ENCODE measurements at places on chromosomes 5 and 9.

DNA sequence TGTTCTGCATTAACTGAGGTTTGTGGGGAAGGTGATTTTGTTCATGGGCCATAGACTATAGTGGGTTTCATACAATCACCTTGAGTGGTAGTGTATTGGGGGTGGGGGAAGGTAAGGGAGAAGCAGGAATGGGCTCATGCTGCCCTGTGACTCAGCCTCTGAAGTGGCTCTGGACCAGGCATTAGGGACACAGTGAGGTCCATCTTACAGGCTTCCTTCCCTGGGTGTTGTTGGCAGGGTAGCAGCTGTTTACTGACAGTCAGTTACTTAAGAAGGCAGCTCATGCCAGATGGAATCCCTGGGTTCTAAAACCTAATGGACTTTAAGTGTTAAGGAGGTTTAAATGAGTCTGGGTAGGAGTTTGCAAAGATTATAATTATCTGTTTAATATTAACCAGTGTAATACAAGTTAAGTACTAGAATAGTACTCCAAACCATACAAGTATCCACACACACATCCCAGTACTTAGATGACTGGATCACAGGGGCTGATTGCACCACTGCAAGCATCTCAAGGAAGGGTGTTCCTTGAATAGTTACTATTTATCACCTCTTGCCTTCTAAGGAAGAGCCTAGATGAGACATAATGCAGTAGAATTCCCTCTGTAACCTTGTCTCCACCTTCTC is 59.3 kb downstream of the CAST start:
- no peak for DNase-seq

- no peak for DNase-seq
Measured at GRCh38 chr9:111803924-111804323, 9.2 kb upstream of the SHOC1 start.

- no peak for DNase-seq
Measured at GRCh38 chr9:84303061-84303460, 37.5 kb downstream of the SLC28A3 start.

- no peak for DNase-seq
Measured at GRCh38 chr5:176878463-176878862, 20.7 kb downstream of the HK3 start.

- DNase-seq = no peak
Measured at GRCh38 chr9:129653823-129654553, 11.5 kb upstream of the PRRX2 start.

- DNase-seq = no peak
Measured at GRCh38 chr9:36798350-36799065, 225.8 kb downstream of the MELK start.

DNA sequence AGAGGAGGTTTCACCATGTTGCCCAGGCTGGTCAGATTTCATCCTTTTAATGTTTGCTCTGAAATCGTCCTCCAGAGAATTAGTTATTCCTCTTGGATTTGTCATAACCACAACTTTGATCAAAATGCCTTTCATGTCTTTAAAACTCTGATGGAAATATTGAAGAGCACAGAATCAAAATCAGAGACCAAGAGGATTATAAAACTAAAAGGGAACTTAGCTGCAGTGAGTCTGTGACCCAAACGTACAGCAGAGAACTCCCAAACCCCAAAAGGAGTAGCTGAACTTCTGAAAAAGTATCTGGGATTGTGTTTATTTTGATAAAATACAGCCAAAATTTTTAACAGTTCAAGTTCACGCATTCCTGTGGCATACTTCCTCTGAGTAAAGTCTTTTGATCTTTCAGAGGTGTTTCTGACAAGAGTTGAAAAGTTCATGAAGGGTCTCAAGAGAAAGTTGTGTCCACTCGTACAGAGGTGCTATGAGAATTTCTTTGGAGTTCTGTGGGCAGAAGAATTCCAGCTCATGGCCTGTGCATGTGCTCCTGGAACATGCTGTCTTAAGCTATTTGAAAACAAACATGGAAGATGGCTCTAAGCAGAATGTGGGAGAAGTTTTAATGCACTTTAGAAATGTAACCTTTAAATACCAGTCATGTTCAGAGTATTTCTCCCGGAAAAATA is 124.0 kb downstream of the ESM1 start:
- no peak for DNase-seq

- DNase-seq = no peak
Measured at GRCh38 chr9:3939820-3940219, 360.0 kb downstream of the GLIS3 start.

DNA sequence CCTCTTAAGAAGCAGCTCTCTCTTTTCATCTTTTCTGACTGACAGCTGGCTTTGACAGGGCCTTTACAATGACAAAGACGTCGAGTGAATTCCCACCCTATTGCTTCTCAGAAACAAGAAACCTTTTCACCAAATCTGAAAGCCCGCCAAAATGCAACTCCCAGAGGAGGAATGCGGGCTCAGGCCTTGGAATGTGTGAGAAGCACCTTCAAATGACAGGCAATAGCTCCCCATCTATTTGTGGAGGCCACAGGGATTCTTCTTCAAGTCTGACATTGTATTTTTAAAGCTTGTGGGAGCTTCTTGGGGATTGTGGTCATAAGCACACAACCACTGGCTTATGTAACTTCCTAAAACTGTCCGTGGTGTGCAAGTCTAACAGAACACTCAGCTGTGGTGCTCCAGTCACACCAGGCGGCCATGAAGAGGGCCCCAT is 72.7 kb downstream of the DPYSL3 start:
- no peak for DNase-seq

DNA sequence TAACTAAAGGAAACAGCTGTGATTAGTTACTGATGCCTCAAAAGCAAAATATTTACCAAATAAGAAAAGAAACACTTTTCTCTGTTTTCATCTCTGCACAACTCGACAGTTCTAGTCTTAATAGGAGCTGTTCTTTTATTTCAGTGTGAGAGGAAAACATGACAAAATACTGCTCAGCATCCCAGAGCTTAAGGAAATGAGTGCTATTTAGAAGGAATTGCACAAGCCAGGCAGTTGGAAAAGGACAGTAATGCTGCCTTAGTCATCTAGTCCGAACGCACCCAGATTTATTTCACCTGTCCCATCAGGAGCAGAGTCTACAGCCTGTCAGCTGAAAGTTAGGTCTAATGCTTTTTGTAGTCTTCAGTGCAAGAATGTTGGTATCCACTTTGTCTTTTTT is 12.3 kb downstream of the ZCCHC9 start:
- no peak for DNase-seq

GRCh38 chr5:172833686-172834414 is at the start of gene ERGIC1:
Gene ERGIC1, plus strand, starts transcription at chr5:172834251. Its CDS starts 163 bp downstream, at chr5:172834414.
- DNase-seq = peak; percentile 72

DNA sequence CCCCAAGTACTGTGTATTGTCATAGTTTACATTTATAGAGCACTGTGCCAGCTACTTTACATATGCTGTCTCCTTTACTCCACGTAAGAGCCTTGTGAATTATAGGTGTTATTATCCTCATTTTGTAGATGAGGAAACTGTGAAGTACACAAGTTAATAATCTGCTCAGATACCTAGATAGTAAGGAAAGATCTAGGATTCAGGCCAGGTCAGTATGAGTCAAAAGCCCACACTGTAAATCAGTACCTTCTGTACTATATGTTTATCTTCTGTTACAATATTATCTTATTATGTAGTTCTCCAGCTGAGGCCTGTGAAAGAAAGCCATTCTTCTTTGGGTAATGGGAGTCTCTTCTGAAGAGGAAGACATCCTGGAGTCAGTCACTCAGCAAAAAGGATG is 72.4 kb upstream of the TLX3 start:
- no peak for DNase-seq

DNA sequence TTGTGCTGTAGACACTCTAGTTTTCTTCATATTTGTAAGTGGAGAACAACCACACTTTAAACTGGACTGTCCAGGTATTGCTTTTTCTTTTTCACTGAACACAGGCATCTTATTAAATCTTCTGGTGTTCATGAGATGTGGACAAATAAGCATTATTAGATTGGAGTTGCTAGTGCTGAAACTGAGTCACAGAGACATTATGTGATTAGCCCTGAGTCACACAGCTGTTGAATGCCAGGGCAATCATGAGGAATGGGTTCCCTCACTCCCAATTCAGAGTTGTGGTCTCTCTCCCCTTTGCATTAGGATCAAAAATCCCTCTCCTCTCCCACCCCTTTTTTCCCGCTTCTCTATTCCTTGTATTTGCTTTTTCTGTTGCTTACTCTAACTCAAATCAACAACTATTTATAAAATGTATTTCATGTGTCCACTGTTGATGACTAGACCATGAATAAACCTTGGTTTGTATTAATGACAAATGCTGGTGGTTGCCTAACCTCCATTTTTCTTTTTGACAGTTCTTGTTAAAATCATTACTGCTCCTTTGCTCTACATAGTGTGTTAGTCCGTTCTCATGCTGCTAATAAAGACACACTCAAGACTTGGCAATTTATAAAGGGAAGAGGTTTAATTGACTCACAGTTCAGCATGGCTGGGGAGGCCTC is 738.2 kb downstream of the BRINP1 start:
- DNase-seq = no peak

DNA sequence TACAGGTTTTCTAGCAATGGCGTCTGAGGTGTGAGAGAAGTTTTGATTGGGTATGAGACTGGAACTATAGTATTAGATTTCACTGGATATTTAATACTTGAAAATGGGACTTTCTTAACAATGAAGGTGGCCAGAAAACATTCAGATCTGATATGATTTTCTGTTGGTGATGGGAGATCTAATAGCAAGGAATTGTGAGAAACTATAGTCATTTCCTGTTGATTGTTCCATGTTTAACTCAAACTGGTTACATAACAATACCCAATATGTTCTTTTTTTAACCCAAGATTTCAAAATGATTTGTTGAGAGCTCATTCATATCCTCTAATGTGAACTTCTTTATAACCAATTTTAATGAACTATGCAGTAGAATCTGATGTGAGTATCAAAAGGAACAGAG is 793.2 kb upstream of the RGMB start:
- peak; percentile 51 for DNase-seq

GRCh38 chr9:78149702-78150291 is 86.1 kb upstream of the CEP78 start:
- DNase-seq = no peak

DNA sequence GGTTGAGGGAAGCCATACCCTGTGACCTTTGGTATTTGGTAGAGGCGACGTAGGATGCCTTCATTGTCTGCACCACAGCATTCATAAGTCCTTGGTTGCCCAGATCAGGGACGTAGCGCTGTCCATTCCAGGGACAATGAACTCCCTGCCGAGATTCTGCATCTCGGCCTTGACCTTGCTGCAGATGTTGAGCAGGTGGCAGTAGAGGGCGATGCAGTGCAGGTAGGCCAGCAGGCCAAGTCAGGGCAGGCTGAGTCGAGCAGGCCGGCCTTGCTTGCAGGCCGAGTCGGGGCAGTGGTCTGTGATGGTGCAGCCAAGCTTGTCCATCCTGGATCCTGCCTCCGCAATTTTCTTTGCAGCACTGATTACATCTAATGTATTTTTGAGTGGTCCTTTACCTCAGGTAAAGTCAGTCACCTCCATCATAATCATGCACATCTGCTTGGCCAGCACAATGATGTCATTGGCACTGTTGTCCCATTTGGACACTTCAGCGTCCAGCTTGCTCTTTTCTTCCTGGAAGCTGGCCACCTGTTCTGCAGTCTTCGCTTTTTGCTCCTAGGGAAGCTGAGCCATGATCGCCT is 93.4 kb upstream of the CCDC112 start:
- DNase-seq = no peak

- DNase-seq = no peak
Measured at GRCh38 chr5:126536874-126537273, 58.1 kb downstream of the ALDH7A1 start.

DNA sequence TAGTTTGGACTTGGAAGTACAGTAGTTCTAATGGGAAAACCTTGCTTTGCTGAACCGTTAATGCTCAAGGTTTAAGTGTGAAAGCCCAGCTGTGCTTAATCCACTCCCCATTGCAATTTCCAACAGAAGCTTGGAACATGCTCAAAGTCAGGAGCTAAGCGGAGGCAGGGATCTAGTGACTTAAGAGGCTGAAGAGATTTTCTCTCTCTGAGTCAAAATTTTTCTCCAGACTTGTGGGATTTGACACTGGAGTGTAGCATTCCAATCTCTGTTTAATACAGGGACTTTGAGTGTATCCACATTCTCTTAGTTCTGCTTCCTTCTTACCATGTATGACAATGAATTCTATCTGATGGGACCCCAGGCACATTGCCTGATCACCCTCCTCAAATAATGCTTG is 471.8 kb downstream of the KIF4B start:
- DNase-seq = no peak

DNA sequence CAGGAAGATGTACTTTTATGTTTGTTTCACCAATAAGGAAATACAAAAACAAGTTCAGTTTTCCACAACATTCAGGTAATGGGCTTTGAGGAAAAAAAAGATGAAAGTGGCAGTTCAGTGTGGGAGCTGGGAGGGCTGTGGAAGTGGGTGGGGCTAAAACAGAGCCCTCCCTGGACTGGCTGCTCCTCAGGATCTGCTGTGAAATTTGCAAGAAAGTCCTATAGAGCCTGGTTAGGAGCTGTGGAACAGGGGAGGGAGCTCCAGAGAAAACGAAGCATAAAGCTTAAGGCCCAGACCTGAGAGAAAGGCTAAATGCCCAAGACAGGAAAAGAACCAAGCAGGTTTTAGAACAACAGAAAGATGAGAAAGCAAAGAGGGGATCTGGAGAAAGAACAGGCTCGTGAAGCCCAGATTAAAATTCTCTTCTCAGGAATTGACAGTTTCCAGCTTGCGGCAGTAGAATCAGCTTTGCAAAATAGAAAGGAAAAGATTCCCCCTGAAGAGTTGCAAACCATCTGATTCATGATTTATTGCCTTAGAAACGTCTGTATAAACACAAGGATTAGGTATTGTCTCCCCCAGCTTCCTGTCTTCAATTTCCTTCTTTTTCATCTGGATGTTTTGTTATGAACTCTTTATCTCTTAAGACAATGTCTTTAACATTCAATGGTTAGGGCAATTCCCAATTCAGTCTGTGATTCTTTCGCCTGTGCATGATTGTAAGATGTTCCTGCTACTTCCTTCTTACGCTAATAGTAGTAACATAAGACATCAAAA is 26.3 kb upstream of the CRHBP start:
- DNase-seq = no peak

DNA sequence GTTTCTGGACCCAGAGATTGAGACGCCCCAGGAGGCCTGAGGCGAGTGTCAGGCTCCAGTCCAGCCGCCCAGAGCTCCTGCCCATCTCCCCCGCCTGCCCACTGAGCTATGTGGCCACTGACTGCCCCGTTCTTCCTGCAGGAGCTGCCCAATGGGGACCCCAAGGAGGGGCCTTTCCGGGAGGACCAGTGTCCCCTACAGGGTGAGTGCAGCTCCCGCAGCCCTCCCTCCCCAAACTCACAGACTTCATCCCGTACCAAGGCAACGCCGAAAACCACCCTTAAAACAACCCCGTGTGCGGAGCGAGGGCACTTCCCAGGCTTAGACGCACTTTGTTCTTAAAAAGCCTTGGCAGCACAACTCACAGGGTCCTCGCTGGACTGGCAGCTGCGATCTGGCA is 23.4 kb downstream of the NKD2 start:
- DNase-seq = no peak

- no peak for DNase-seq
Measured at GRCh38 chr9:121138973-121139372, 62.7 kb downstream of the RAB14 start.

DNA sequence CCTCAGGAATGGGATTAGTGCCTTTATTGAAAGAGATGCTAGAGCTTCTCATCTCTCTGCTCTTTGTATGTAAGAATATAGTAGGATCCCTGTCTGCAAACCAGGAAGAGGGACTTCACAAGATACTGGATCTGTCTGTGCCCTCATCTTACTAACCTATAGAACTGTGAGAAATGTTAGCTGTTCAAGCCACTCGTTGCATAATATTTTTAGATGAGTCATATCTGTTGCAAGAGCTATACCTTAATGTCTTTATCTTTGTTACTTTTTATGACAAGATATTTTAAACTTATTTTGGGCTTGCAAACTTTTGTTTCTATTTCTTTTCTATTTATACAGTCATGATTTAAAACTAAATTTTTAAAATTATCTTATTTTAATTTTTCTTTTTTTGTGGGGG is 1296.8 kb upstream of the CDH6 start:
- DNase-seq = no peak

Measured in kidney capillary endothelial cell (primary cell).